DMS 273 treated with DMSO at 0.1 percent for 48 hours (cell line): ENCODE measurements at places on chromosomes 11 and 22.

- no peak for DNase-seq
Observed at GRCh38 chr22:37909766-37910165, 3.7 kb downstream of the MICALL1 start.

DNA sequence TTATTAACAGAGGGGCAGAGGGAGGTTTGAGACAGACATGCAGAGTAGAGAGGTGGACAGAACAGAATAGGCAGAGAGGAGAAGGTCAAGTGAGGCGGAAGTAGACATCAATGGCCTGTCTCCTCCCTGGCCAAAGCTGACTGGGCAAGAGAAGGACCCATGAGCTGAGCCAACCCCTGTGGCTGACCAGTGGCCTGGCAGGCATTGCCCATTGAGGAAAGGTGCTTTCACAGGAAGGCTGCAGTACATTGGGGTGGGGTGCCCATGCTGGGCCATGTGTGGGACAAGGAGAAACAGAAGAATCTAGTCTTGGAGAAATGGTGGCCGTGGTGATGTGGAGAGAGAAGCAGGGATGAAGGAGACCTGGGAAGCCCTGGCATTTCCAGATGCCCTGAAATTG is 76.0 kb downstream of the MYEOV start:
- no peak for DNase-seq

DNA sequence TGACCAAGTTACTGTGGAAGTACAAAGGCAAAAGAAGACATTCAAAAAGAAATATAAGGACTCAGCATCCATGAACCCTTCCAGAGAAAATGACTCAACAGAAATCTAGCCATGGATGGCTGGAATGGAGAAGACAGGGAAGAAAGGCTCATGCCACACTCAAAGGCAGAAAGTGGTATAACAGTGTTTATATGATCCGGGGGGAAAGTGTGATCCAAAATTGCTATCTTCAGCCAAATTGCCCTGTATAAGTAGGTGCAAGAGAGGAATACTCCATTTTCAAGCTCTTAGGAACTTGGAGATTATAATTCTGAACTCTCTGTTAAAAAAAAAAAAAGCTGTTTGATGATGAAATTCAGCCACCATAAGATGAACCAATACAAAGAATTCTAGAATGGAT is 81.8 kb upstream of the TENM4 start:
- no peak for DNase-seq

DNA sequence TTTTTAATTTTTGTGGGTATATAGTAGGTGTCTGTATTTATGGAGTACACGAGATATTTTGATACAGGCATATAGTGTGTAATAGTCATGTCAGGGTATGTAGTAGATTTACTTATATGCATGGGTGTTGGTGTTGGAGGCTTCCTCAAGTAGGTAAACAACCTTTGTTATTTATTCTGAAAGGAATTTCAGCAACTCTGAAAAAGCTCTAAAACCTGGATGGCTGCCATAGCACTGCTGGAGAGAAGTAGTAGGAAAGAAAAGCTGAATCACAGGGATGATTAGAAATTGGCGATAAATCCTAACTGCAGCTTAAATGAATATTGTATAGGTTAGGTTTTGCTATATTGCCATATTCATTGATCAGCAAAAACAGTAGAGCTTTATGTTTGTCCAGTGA is 44.4 kb upstream of the ST14 start:
- DNase-seq: no peak

GRCh38 chr22:49739138-49739537 is 88.5 kb downstream of the BRD1 start:
- DNase-seq: no peak
